ENCODE measurements at places on chromosomes 7 and 10.

GRCh38 chr7:126026421-126027088 is 1096.9 kb upstream of the POT1 start:
- DNase-seq: no peak

DNA sequence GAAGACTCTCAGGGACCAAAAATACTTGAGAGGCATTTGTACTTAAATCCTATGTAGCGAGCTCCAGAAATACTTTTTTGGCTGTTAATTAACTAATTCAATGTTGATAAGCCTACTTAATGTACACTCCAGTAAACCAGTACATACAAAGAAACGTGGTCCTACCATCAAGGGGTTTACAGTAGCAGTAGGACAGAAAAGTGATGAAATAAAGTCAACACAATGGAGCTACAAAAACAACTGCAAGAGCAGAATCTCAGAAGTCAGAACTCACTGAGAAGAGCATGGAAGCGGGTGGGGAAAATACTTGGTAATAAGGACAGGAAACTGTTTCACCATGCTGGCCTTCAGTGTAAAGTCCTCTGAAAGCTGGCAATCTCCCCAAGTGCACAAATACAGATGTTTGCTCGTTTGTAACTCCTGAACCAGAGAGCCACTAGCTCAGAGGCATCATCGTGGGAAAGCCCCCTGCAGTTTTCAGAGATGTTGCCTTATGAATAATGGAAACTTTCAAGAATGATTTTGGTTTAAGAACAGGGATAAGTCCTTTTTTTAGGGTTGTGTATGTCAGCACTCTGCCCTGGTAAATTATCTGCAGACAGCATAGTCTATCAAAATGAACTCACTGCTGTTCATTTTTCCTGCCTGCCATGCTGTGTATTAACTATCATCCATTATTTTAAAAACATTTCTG is 233.2 kb downstream of the SORCS1 start:
- DNase-seq: no peak

GRCh38 chr7:15291699-15292098 is 270.1 kb downstream of the AGMO start:
- no peak for DNase-seq

DNA sequence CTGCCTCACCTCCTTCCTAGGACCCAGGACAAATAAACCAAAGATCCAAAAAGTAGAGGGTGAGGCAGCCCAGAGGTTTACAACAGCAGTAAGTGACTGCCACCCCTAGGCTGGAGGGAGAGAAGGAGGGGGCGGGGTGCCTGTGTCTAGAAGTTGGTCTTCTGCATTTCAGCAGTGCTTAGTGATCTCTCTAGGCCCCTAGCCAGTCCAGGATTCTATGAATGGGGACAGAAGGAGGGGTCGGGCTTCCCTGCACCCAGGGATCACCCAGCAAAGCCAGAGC is 62.8 kb upstream of the KDM7A start:
- DNase-seq: no peak

GRCh38 chr10:21413268-21413667 is 112.2 kb downstream of the SKIDA1 start:
- no peak for DNase-seq

GRCh38 chr10:79149345-79149661 is 80.5 kb downstream of the ZMIZ1 start:
- DNase-seq: no peak

GRCh38 chr7:7671361-7671760 is 30.8 kb downstream of the UMAD1 start:
- DNase-seq: no peak

DNA sequence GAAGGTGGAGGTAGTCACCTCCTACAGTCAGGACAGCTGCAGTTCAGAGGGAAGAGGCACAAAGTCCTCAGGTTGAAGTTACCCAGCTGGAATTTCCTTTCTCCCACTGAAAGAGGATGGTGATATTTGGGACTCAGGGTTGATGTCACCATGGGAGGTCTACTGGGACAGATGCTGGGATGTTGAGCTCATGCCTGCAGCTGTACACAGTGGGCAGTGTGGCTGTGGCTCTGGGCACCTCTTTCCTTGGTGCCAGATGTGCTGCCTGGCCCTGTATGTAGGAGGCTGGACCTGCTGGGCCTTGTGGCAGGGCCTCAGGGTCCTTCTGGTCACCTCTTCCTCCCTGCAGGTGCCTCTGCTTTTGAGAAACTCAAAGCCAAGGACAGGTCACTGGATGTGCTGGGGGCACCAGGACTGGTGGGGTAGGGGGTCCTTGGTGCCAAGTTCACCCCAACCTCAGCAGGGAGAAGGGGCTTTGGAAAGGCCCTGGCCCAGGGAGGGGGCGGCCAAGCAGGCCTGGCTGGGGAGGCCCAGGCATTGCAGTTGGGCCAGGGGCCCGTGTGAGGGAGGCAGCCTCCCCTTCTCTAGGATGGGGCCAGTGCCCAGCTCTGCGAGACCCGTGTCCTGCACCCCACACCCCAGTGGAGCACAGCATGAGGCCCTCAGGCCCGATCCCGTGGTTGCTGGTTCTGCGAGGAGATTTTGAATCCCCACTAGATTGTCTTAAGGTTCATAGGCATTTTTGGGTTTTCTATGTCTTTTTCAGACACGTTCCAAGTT is 103.1 kb downstream of the BMS1 start:
- DNase-seq: no peak

- DNase-seq: peak; percentile 16
Observed at GRCh38 chr7:83936056-83936708, 258.4 kb downstream of the SEMA3A start.

GRCh38 chr10:1829712-1830111 is 92.4 kb upstream of the ADARB2 start:
- DNase-seq: no peak

DNA sequence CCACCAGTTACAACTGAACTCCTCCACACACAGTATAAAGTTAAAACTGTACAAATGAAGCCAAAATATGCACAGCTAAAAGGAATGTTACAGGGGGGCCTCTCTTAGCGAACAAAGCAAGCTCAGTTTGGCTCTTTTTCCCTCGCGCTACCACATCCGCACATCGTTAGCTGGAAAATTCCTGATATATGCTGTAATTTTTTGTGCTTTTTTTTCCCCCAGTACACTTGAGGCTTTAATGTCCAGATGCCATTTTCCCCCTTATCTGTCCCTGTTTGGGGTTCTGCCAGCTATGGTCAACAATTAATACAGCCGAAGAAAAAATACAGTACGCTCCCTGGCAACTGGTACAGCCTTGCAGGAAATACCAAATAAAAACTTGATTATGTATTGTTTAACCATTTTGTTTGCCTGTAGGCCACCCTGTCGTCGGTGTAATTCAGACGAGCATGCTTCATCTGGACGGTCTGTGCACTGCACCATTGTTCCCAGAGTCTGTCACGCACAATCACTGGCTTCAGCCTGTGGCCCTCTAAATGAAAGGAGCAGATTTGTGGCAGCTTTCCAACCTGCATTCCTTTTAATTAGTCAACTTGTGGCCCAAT is 108.1 kb upstream of the FAM133B start:
- DNase-seq: peak; percentile 43

DNA sequence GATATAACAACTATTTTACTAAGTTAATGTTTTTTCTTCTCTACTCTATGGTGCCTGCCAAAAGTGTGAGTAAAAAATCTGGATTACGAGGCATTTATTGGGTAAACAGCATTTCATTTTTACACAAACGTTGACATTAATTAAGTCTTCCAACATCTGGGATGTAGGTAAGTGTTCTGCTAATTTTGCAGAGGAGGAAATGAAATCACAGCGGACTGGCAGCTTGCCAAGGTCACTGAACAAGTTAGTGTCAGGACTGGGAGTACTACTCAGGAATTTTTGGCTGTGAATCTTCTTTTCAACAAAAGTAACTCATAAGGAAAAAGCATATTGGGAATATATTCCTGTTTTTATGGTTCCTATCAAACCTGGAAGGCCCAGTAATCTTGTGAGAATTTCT is 612.1 kb upstream of the FZD8 start:
- DNase-seq: no peak

GRCh38 chr10:10492420-10492819 is 525.3 kb upstream of the CELF2 start:
- DNase-seq: no peak

DNA sequence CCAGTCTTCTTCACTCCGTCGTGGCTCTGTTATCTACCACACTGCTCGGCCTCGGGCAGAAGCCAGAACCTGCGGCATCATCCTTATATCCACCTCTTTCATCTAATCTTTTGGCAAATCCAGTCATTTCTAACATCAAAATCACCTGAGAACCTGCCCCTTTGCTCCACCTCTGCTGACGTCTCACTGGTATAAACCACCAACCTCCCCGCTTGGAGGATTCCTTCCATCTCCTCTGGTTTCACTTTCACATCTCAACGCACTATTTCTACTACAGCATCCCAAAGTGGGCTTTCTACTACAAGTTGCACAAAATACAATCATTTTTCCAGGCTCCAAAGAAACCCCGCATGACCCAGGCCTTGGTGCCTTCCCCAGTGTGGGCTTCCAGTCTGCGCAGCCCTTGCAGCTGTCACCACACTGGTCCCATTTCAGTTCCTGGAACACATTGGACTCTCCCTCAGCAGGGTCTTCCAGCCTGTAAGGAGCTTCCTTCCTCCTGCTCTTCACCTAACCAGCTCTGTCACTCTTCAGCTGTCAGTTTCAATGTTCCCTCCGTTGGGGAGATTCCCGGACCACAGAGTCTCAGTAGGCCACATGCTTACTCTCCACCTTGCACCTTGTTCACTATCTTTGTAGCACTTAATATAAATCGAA is 85.0 kb downstream of the PRKCQ start:
- no peak for DNase-seq

DNA sequence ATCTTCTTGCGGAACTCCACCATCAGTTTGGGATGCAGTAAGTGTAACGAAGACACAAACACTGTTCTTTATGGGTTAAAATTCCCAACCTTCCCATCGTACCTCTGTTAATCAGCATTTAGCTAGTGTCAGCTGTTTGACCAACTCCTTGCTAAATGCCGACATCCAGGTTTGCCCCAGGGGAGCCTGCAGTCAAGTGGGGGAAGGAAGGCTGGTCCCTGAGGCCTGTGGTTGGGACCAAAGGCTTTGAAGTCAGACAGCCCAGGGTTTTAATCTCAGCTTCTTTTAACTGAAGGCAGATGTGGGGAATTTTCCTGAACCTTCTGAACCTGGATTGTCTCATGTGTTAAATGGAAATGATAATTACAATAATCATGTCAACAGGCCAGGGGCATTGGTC is 443.7 kb downstream of the GLRX3 start:
- no peak for DNase-seq

- no peak for DNase-seq
Observed at GRCh38 chr7:94941844-94942632, 34.6 kb downstream of the PPP1R9A start.

DNA sequence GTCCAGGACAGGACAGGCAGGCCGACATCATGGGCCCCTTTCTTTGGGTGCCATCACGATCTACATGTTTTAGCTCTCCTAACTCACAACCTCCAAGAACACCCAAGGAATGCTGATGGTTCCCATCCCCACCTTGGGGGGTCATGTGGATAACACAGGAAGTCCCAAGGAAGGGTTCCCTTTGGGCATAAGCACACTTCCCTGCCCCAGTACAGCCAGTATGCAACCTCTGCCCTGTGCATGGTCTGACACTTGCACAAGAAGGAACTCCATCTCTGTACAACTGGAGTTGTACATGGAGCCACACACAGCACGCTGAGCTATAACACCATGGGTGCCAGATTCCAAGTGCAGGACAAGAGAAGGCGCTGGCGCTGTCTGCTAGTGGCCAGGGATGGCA is 11.0 kb downstream of the MAT1A start:
- no peak for DNase-seq

DNA sequence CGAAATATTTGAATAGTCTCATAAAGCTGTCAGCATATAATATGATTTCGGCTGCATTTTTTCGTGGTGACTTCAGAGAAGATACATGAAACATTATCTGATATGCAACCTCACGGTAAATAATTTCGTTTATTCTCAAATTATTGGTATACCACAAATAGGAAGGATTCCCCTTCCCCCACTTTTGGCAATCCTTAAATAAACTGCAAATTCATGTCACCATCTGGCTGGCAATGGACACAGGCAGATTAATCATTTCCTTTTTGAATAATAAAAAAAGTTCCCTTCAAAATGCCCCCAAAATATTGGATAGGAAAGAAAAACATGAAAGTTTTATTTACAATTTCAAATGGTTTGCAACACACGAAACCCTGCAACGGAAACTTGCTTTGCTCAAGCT is 234.5 kb upstream of the MEOX2 start:
- no peak for DNase-seq

DNA sequence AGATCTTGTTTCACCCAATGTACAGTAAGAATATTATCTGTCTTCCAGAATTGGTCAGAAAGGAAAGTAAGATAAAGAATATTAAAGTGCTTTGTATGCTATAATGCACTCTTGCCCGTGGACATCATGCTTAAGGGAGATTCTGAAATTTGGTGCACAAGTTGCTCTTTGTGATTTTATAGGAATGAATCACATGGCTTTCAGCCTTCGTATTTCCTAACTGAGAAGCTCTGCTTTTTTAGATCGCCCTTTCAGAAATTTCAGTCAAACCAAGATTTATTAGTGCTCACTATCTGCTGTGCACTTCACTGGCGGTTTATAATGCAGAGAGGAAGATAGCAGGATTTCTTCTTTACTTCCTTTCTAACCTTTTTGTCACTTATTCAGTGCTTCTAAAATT is 1248.5 kb upstream of the LRRN3 start:
- DNase-seq: no peak

GRCh38 chr7:5595545-5596045 is 172.0 kb upstream of the TNRC18 start:
- DNase-seq: peak; percentile 82

DNA sequence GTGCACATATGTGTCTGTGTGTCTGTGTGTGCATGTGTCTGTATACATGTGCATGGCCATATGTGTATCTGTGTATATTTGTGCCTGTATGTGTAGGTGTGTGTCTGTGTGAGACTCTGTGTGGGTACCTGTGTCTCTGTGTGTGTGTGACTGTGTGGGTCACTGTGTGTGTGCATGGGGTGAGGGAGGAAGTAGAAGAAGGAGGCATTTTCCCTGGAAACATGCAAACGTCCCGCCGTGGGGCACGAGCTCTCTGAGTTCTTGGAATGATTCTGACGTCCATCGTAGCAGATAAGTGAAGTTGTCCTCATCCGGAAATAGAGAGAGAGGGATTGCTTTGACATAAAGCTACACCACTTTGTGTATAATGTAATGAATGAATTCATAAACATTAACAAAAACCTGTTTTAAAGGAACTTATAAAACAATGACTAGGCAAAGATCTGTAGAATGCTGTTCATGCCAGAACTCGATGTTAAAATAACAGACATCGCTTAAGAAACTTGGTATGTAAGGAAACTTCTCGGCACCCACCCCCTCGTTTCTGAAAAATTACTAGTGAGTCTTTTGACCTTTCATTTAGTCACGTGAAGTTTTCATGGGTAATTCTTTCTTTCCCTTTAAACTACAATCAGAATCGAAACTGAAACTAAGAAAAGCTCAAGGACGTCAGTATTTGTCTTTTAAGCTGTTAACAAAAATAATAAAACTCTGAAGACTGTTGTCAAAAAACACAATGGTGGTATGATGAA is 43.6 kb upstream of the KLF6 start:
- peak; percentile 75 for DNase-seq
